Kidney epithelial cell (primary cell): ENCODE measurements at places on chromosomes 16 and 17.

DNA sequence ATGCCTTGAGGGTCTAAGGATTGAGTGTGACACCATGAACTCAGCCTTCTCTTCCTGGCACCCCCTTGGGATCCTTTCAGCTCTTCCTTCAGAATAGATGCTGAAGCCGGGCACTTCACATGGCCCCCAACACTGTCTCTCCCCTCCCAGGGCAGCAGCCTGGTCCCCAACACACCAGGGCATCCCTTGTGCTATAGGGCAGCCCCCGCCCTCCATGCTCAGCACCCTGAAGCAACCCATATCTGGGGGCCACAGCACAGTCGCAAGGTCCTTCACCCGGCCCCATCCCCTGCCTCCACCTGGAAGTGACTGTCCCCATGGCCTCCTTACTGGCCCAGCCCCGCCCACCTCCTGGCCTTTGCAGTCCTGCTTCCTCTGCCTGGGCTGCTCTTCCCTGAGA lies 143.1 kb downstream of the C16orf95 start:
- DNase-seq = no peak

GRCh38 chr17:13160296-13160695 lies 142.5 kb upstream of the ELAC2 start:
- no peak for DNase-seq

- peak; percentile 67 for DNase-seq
Observed at GRCh38 chr17:5788266-5788900, 204.1 kb upstream of the NLRP1 start.

DNA sequence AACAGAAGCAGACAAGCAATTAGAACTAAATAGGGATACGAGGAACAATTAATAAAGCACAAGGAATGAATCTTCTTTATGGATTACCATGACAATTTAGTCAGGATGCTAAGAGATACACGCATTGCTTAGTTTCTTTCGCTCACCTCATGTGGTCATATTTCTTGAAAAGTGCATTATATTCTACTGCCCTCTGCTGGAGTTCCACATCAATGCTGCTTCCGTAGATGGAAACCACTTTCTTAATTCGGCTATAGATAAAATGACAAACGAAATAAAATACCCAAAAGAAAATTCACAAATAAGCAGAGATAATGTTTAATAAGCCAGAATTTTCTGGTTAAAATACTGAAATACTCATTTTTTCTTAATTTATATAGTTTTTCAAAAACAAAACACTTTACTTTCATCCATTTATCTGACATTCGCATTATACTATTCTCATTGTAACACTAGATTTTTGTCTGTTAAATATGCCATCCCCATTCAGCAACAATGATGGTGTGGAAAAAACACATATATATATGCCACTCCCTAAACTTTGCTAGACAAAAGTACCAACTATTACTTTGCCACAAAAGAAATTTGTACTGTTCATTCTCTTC lies 22.0 kb upstream of the PHLPP2 start:
- DNase-seq = no peak

DNA sequence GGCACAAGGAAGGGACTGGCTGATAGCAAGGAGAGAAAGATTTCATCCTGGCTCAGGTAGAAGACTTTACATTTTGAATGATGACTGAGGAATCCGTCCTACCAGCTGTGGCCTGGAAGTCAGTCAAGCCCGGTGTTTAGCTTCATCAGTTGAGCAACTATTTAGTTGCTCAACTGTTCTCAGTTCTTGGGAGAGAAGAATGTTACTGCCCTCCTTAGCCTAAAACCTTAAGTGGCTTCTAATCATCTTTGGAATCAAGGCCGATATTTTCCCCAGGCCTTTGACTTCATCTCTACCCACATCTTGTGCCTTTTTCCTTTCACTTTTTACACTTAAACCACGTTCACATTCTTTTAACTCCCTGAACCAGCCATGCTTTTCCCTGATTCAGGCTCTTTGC lies 17.3 kb upstream of the RBL2 start:
- DNase-seq = no peak

DNA sequence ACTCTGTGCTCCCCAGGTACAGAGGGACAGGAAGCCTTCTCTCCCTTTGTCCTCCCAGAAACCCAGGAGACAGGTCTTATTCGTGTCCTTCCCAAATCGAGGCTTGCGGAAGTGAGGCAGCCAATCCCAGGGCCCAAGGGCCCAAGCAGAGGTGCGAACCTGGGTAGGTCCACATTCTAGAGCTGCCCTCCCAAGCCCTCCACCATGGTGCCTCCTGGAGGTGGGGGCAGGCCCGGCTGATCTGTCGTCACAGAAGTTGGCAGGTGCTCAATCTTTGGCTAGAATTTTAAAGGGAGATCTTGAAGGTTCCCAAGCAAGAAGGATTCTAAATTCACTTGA lies 21.5 kb downstream of the MRC2 start:
- DNase-seq = no peak

GRCh38 chr16:72256398-72257066 lies 84.6 kb upstream of the PMFBP1 start:
- peak; percentile 21 for DNase-seq
